Stimulated activated CD4-positive, alpha-beta T cell treated with anti-CD3 and anti-CD28 coated beads, Interleukin-1b, Interleukin-23, amount 100 ng/mL, for 4 hours (primary cell): ENCODE measurements at places on chromosomes 1 and 21.

DNA sequence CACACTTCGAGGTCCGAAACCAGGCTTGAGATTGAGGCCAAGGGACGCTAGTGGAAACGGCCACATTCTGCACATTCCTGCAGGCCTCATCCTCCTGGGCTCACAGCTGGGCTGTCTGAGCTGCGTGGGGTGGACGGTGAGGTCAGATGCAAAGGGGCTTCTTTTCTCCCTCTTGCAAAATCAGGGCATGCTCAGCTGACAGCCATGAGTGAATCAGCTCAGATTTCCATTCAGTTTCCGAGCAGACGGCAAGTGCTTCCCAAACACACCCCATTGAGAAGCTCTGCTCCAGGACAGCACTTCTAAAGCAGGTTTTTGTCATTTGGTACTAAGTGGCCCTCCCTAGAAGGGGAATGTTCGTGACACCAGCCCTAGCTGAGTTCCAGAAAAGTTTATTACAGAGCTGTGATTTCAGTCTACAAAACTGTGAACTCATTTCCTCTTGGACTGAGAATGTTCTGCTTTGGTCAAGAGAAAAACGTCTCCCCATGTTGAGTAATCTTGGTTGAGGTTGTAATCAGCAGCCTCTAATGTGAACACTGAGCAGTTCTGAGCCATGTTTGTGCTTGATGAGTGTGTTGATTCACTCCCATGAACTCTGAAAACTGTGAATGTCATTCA lies 10.0 kb downstream of the PDPN start:
- DNase-seq = no peak

DNA sequence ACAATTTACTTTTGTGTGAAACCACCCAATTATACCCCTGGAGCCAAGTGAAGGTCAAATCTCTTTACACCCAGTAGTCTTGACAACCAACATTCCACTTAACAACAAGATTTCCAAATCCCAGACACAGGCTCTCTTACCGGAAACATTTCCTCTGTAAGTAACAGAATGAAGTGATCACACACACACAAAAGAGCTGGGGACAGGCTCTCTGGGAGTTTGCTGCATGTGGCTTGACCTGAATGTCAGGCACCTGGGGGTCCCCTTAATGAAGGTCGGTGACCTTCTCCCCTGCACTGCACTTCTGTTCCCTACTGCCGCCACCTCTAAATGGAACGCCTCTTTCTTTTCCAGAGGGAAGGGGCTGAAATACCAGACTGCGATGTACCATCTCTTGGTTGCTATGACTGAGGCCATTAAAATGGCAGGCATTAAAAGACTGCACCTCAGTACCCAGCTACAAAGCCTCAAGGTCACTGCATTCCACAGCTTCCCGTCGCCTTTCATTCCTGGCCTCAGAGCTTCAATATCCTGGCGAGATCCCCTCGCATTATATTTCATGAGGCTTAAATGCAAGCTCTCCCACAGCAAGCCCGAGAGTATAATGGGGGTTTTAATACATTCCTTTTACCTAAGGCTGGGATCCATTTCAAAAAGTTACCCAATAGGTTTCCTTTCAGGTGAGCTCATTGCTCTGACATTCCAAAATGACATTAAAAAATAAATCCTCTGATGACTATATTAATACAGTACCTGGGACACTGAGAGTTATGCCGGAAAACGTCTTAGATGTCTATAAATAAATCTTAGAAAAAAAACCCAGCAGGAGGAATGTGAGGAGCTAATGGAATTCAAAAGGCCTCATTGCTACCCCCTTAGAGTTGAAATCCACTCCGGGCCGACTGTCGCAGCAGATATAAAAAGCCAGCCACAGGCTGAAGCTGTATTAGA lies 90.9 kb upstream of the DIRAS3 start:
- no peak for DNase-seq

DNA sequence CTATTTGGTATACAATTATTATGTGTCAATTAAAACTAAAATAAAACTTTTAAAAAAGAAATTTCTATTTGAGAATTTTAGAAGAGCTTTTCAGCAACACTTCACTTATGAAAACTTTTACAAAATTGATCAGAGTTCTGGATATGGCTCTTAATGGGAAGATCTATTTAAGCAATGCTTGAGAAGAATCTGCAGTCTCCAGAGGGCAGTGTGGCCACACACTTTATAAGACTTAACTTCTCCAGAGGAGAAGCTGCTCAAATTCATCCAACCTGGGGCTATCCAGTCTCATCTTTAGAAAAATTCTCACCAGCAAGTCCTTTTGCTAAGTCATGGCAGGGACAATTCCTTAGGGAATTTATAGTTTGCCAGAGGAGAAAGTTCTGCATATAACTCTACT lies 25.2 kb upstream of the AGO1 start:
- no peak for DNase-seq

- DNase-seq = no peak
Measured at GRCh38 chr1:29767088-29767685, 530.9 kb downstream of the PTPRU start.

DNA sequence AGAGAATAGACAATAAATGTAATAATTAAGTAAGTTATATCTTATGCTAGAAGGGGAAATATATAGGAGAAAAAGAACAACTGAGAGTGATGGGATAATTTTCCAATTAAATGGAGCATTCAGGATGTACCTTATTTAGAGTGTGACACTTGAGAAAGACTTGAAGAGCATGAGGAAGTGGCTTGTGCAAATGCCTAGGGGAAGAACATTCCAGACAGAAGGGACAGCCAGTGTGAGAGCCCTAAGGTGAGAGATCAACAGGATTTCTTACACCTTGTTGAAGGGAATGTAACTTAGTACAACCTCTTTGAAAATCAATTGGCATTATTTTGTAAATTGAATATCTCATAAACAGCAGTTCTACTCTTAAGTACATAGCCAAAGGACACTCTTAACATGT lies 28.8 kb upstream of the TSPAN2 start:
- DNase-seq = no peak

GRCh38 chr1:24421502-24421901 lies 5.9 kb downstream of the NIPAL3 start:
- no peak for DNase-seq

- no peak for DNase-seq
Measured at GRCh38 chr1:116360429-116361173, 12.4 kb upstream of the ATP1A1 start.

DNA sequence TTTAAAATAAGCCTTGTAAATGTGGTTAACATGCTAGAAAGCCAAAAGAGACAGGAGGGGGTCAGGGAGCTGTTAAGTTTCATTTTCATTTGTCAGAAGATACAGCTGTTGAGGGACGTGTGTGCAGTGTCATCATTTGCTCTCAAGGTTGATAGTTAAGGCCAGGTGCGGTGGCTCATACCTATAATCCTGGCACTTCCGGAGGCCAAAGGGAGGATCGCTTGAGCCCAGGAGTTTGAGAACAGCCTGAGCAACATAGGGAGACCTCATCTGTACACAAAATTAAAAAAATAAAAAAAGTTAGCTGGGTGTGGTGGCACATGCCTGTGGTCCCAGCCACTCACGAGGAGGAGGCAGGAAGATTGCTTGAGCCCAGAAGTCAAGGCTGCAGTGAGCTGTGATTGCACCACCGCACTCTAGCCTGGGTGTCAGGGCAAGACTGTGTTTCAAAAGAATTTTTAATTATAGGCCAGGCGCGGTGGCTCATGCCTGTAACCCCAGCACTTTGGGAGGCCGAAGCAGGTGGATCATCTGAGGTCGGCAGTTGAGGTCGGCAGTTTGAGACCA lies 22.7 kb downstream of the ZBTB8OS start:
- DNase-seq = no peak

GRCh38 chr1:15107911-15108310 lies 45.6 kb upstream of the TMEM51 start:
- DNase-seq = no peak

- peak; percentile 27 for DNase-seq
Measured at GRCh38 chr1:228154670-228155571, 5.2 kb downstream of the GJC2 start.

DNA sequence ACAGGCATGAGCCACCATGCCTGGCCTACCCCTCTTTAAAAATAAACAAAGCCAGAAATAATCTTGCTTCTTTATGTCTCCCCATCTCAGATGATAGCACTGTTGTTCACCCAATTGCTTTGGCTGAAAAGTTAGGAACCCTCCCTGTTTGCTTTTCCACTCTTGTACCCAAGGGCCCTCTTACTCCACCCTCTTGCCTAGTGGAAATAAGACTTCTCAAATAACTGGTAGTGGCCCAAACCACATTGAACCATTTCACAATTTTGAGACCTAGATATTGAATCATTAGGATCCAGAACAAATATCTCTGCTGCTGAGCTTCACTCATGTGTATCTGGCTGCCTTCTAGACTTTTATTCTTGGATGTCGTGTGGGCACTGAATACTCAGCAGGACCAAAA lies 37.7 kb downstream of the RNF220 start:
- no peak for DNase-seq

- DNase-seq = no peak
Measured at GRCh38 chr1:205991237-205991636, 12.0 kb downstream of the RAB7B start.

DNA sequence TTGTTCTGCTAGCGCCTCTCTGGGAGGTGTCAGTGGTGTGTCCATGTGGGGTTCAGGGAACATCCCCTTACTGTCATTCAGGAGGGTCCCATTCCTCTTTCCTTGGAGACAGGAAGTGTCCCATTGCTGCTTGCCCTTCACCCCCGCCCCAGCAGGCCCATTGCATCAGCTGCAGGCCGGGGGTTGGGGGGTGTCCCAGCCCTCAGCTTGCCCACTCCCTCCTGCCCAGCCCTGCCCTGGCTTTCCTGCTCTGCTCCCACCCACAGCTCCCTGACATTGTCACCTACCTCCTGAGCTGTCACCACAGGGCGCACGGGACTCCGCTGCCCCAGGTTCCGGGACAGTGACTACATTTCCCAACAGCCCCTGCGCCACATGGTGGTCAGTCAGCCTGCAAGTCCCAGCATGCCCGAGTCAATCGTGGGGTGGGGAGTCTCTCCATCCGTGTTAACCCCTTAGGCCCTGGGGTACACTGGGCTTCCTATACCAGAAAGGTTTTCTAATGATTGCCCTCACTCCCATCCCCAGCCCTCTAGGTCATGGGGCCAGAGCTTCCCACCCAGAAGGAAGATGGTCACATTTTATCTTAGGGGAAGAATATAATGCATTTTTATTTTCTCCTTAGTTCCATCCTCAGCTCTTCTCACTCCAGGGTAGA lies at the start of gene INPP5B:
Gene INPP5B (minus strand): TSS at position 351 of the 658 bp plus-strand sequence. CDS start 745 bp downstream, outside the sequence.
- DNase-seq = peak; percentile 44

DNA sequence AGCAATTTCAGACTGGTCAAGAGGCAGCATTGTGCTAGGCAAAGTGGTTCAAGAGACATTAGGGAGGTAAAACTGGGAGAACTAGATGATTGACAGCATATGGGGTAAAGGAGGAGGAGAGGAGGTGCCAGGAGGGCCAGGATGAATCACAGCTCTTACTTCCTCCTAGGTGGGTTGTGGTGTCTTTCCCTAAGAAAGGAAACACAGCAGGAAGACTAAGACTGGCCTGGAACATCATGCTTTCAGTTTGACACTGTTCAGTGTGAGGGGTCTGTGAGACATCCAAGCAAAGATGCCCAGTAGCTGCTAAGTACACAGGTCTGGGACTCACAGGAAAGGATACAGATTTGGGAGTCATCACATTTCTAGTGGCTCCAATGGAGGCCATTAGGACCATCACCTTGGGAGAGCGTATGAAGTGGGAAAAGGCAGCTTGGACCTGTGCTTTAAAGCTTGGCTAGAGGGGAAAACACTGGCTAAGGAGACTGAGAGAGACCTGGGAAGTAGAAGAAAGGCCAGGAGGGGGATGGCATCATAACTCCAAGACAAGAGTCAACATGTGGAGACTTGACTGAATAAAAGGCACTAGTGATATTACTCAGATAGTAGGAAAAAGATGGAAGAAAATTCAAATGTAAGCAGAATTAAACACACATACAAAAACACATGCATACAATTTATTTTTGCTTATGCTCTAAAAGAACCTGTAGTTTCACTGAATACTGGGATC lies 17.3 kb downstream of the CD58 start:
- DNase-seq = no peak

DNA sequence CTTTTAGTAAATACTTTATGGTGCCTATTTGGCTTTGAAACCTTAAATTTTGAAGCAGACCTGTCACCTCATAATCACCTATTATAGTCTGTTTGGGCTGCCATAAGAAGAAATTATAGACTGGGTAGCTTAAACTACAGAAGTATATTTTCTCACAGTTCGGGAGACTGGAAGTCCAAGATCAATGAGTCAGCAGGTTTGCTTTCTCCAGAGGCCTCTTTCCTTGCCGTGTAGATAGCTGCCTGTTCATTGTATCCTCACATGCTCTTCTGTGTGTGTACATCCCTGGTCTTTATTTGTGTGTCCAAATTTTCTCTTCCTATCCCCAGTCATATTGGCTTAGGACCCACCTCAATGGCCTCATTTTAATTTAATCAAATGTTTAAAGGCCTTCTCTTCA lies 518.2 kb downstream of the ADGRL2 start:
- DNase-seq = no peak

- DNase-seq = no peak
Measured at GRCh38 chr1:182268669-182269068, 122.9 kb downstream of the GLUL start.

- no peak for DNase-seq
Measured at GRCh38 chr1:154430903-154431302, 25.8 kb downstream of the IL6R start.

DNA sequence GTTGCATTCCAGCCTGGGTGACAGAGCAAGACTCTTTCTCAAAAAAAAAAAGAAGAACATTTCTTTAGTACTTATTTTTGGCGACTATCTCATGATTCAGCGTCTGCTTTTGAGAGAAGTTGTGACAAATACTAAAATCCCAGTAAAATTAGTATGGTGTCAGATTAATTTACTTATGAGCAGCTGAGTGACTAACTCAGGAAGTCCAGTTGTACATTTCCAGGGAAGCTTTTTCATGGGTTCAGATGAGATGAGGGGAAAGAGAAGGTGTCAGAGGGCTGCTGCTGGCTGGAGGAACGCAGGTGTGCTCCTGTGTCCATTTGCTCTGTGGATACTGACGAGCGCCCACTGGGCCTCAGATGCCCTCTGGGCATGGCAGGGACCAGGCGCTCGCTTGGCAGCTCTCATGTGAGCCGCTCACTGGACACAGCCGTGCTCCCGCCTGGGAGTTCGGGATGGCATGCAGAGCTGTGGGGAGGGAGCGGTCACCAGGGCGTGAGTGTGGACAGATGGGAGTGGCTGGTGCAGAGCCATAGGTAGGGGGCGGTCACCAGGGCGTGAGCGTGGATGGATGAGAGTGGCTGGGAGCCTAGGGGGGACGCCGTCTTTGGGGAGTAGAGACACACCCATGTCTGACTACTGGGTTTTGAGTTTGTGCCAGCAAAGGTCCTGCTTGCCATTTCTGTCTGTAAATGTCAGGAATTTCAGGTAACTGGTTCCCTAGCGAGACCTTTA lies 55.0 kb downstream of the ADARB1 start:
- DNase-seq = no peak

GRCh38 chr21:43274946-43275310 lies 106.1 kb downstream of the CRYAA start:
- no peak for DNase-seq

DNA sequence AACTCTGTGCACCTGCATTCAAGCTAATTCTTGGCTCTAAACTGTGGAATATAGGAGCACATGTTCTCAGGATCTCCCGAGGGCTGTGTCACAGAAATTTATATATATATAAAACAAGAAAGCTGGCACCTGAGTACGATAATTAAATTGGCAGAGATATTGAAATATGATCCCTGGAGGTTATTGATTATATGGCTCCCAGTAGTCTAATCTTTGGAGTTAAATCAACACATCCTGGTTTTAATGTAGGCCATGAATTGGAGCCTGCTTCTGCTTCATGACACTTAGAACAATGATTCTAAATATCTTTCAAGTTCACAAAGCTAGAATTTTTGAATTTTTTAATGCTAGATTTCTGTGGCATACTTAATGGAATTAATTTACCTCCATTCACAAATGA lies 84.3 kb downstream of the CTH start:
- no peak for DNase-seq
